ENCODE measurements at places on chromosomes 2 and 18.

GRCh38 chr2:236507393-236508085, 62.1 kb upstream of the ACKR3 start:
- peak; percentile 83 for DNase-seq

GRCh38 chr2:77228391-77228790, 293.8 kb downstream of the LRRTM4 start:
- DNase-seq = no peak

GRCh38 chr2:30144260-30144659, 2.5 kb upstream of the YPEL5 start:
- DNase-seq = no peak

DNA sequence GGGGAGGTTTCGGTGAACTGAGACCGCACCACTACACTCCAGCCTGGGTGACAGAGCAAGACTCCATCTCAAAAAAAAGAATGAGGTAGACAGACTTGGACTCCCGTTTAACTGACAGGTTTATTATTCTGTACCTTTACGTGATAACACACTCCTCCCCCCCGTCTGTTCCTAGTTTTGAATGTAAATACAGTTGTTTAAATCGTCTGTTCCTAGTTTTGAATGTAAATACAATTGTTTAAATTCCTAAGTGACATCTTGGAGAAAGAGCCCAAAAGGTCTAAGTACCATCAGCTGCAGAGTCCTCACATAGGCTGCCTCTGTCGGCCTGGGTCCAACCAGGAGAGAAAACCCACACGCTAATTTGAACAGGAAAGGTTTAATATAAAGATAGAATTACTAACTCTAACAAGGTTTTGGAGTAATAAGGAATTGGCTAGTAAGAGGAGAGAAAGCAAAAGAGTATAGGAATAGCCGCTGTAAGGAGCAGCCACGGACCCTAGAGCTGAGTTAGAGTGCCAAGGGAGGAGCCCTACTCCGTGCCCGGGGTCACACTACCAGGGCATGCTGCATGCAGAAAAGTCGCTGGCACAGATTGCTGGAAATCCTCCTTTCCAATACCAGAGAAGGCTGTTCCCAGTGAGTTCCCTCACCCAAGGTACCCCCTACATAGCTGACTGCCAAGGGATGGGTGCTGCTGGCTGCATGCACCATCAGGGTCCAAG, 83.5 kb upstream of the RANBP2 start:
- DNase-seq = no peak

DNA sequence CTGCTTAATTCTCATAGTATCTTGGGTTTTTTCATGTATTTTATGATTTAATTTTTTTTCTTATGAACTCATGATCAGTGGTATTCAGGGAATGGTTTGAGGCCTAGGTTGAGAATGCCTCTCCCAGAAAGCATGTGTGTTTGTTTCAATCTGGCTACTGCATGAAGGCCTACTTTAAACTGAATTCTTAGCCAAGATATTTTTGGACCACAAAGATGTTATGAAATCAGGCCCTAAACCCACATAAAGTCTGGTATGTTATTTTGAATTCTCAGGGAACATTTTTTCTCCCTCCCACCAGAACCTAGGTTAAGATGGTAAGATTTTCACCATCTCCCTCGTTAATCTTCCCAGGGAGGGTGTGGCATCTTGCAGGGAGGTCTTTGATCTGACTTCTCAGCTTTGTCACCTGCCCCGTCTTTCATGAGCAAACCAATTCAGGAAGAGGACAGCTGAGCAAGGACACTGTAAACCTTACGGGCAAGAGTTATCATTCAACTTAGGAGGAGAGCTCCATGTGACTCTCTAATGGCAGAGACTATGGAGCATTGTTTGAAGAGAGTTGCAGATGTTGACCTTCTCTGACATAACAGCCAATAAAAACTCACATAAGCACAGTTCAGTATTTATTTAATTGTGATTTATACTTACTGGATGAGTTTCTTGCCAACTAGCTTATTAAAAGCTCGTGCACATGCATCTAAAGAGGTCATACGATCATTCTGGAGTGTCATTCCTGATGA, 21.3 kb upstream of the ACKR3 start:
- DNase-seq = no peak

- DNase-seq = peak; percentile 90
Measured at GRCh38 chr2:233867993-233868532, at the start of gene MSL3B. Gene MSL3B, minus strand, starts transcription at chr2:233868386.

- no peak for DNase-seq
Measured at GRCh38 chr2:185188656-185189055, 549.9 kb upstream of the FSIP2 start.

DNA sequence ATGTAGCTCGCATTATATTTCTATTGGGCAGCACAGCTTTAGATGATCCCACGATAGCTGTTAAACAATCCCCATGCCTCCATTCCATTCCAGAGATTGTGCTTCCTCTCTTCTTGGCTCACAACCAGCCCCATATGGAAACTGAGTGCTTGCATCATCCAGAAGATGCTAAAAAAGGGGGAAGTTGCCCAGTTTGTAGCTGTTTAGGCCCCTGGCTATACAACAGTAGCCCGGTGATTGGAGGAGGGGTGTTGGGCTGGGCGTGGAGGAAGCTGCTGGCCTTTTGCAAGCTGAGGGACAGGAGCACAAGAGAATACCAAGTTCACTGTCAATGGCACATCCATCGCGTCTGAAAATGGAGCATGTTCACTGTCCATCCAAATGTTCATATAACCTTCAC, 360.2 kb downstream of the ALK start:
- no peak for DNase-seq

DNA sequence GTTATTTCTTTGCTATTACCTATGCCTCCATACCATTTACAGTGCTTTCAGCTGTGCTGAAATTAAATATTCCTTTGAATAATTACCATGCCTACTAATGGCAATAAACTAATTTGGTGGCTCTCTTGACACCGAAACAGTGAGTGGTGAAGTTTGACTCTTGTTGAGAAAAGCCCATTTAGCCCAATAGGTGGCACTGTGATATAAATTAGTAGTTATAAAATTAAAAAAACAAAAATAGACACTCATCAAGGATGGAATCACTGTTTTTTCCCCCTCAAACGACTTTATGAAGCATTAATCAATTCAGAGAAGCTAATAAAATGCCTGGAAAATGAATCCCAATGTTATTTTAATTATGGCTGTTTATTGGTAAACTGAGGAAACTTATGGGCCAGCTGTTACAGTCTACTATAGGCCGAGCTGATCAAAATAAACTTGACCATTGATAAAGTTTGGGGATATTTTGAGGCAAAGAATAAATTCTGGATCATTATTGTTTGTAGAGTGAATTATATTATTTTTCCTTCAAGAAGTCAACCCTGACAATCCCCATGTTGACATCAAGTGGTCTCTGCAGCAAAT, 339.6 kb downstream of the TRIB2 start:
- no peak for DNase-seq

DNA sequence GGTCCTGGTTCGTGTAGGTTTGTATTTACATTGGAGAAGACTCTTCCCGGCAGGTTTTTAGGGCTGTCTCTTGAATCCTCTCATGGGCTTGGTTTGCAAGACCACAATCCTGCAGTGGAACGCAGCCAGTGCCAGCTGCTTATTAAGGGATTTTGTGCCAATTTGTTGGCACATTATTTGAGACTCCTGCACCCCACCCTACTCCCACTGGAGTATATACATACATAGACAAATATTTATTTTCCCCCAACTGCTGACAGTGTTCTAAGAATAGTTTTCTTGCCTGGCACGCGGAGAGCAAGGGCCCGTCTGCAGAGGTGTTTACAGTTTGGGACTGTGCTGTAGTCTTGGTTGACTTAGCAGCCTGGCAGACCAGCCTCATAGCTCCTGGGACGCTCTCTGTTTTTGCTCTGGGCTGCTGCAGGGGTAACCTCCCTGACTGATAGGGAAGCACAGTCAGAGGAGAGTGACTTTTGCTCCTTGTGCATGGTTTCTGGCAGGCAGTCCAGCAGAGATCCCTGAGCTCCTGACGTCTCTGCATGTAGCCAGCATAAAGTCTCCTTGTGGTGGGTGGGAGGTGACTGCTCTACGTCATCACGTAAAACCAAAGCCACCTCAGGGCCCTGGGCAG, 1.9 kb downstream of the LDLRAD4 start:
- DNase-seq = no peak

DNA sequence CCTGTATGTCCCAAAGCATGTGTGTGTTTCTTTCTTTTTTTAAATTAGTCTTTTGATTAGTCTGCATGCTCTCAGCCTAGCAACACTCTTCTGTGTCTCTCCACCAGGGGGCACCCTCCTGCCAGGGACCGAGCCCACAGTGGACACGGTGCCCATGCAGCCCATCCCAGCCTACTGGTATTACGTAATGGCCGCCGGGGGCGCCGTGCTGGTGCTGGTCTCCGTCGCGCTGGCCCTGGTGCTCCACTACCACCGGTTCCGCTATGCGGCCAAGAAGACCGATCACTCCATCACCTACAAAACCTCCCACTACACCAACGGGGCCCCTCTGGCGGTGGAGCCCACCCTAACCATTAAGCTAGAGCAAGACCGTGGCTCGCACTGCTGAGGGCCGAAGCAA, 93.8 kb downstream of the NRP2 start:
- DNase-seq = peak; percentile 80

DNA sequence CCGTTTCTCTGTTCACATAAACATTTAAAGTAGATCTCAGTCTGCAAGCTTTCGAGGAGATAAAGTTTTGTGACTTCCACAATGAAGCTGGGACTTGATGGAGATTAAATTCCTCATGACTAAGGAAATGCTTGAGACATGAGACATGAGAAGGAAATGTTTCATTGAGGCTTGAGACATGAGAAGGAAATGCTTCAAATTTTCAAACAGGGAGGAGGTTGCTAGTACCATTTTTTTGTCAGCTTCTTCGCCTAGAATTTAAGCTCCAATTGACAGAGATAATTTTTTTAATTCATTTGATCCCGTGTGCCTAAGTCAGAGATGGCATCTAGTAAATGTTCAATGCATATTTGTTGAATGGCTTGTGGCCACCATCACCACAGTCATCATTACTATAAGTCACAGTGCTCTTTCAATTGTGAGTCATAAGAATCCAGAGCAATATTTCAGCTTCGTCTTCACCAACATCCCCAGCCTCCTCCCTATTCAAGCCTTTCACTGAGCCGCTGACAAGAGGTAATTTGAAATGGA, 543 bp upstream of the MARCHF4 start:
- DNase-seq = no peak
